ENCODE measurements at places on chromosomes 5 and 9.

- DNase-seq: peak; percentile 37
These were observed at the start of gene ANKRD18A for GRCh38 chr9:38620483-38621433. ANKRD18A (minus strand) TSS chr9:38620596; CDS start chr9:38620285, 311 bp downstream.

DNA sequence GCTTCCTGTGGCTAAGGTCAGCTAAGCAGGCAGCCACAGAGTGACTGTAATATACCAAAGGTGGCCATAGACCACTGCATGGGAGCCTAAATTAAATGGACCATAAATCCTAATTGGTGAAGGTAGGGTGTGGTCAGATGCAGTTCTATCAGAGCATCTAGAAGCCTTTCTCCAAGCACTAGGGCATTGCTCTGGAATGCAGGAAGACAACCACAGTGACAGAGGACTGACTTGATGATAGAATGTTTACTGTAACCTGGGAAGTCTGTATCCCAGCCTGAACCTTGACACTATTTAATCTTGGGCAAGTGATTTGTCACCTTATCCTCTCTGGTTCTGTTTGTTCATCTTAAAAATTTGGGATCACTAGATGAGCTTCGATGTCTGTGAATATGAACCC, 2.3 kb downstream of the FBXO38 start:
- DNase-seq: no peak

- no peak for DNase-seq
These were observed 191.6 kb downstream of the TENT4A start for GRCh38 chr5:6904860-6905259.

DNA sequence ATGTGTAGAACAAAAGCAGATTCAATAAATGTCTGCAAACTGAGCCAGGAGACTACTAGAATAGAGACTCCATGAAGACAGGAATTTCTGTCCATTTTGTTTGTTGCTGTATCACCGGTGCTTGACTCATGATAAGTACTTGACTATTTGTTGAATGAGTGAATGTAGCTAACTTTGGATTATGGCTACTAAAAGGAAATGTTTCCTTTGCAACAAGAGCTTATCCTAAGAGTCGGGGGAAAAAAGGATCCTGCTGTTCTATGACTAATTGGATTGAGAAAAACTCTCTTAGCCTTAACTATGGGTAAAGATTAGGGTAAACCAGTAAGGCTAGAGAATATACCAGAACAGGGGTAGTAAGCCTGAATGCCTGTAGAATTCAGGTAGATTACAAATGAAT, 3.5 kb downstream of the PAIP1 start:
- DNase-seq: no peak

- DNase-seq: no peak
These were observed 99.0 kb upstream of the DAB2 start for GRCh38 chr5:39523821-39524220.

GRCh38 chr9:13064676-13065075, 214.8 kb downstream of the MPDZ start:
- DNase-seq: no peak

DNA sequence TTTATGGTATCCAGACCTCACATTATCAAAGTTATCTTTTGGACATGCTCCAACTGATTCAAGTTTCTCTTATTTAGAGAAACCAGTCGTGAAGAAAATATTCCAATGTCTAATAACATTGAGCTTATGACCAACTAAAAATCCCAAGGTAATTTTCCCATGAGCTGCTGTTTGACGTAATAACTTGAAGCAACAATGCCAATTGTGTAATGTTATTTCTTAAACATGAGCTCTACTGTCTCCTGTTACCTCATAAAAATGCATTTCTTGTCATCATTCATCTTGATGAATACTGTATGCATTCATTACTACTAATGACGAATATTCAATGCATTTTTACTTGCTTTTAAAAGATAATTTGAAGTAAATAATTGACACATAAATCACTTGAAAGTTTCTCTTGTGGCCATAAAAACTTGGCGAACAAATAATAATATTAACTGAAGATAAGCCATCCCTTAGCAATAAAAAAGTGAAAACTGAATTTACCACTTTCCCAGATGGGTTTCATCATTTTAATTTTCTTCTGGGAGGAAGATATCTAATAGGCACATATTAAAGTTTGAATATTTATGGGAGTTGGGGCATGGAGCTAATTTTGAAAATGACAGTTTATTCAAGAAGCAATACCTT, 424 bp upstream of the MARCOL start:
- no peak for DNase-seq

DNA sequence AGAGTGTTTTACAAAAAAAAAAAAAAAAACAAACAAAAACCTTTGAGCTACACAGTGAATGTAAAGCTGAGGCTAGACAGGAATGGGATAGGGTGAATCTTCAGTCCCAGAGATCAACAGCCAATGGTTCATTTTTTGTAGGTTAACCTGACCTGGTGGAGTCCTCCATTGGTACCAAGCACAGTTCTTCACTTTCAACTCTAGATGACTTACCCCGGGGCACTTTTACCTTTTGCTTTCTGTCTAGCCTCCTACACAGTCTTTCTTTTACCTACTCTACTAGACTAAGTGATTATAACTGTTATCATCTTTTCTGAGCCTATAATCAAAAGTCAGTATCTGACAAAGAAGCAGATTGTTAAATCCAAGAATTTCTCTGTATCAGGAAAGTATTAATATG, 50.9 kb downstream of the ANXA2R start:
- DNase-seq: no peak

DNA sequence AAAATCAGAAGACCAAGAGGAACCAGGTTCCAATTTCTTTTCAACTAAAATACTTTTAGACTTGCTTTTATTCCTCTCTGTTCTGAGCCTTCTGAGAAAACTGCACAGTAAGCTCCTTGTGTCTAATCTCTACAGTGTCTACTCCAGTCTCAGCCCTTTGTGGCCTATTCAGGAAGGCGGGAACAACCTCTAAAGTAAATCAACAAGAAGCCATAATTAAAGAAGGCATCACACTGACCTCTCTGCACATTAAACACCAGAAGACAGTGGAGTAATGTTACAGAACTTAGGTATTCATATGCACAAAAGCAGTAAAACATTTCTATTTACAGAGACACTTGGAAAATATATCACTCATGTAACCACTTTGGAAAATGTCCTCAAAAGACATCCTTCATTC, 14.9 kb downstream of the XPA start:
- no peak for DNase-seq

DNA sequence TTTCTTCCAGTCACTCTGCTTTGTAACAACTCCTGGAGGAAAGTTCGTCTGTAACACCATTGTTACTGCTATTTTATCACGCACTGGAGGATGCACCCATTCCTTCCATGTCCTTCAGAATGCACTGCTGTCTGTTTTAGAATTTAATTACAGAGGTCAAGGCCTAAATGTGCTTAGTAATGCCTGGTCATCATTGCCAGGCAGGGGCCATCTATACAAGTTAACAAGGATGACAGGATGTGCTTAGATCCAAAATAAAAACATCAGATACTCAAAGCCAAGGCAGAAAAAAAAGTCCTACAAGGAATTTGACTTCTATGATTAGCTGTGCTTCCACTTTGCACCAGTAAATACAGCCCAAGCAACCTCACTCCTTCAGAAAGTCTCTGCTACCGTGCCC, 371.4 kb downstream of the SEMA5A start:
- DNase-seq: no peak

GRCh38 chr5:43415935-43416802, 4.0 kb upstream of the CCL28 start:
- DNase-seq: no peak

DNA sequence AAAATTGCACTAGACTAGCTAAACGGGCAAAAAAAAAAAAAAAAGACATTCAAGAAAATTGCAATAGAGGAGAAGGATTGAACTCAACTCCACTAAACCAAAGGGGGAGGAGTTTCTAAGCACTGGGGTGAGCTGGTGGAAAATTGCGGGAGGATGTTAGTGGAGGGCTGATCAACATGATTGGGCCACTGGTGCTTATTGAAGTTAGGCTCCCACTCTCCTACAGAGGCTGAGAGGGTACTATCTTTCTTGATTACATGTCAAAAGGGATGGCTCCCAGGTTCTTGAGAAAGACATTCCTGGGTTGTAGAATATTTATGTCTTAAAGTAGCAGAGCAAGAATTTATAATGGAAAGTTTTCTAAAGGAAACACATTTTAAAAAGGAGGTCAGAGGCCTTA, 38.0 kb downstream of the CAMK4 start:
- DNase-seq: no peak

GRCh38 chr5:14552017-14552416, 29.6 kb upstream of the OTULINL start:
- no peak for DNase-seq

GRCh38 chr5:90894866-90895420, 336.3 kb downstream of the ADGRV1 start:
- no peak for DNase-seq

DNA sequence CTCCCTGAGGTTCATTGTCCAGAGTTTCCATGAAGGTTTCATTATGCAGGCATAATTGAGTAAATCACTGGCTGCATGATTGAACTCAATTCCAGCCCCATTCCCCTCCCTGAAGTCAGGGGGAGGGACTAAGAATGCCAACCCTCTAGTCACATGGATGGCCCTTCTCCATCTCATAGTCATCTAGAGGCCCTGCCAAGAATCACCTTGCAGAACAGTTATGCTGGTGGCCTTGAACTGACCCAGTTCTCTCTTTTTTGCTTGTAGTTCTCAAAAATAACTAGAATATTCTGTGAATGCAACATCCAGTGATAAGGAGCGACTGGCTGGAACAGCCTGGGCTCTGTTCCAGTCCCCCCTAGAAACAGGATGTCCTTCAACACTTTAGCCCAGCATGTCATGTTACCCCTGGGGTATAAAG, 31.7 kb downstream of the SLC35A4 start:
- no peak for DNase-seq

GRCh38 chr5:149247726-149248125, 23.9 kb upstream of the AFAP1L1 start:
- DNase-seq: no peak

DNA sequence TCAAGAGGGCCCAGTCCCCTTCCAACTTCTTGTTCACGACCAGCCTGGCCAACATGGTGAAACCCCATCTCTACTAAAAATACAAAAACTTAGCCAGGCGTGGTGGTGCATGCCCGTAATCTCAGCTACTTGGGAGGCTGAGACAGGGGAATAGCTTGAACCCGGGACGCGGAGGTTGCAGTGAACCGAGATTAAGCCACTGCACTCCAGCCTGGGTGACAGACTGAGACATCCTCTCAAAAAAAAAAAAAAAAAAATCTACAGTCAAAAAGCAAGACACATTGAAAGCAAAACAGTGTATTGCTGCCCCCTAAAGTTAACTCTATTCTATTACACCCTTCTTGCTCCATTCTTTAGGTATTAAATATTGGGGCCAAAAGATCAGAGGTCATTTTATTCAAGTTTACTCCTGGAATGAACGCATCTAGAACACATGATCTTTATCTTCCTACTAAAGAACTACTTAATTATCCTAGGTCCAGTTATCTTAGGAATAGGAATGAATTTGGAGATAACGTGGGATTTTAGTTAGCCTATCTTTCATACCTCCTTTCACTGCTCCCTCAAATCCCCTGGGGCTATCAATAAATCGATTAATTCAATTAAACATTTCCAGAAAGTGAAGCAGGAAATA, 2.4 kb downstream of the ATG12 start:
- peak; percentile 17 for DNase-seq

GRCh38 chr5:135445306-135445985, 1.7 kb downstream of the DCANP1 start:
- DNase-seq: no peak

DNA sequence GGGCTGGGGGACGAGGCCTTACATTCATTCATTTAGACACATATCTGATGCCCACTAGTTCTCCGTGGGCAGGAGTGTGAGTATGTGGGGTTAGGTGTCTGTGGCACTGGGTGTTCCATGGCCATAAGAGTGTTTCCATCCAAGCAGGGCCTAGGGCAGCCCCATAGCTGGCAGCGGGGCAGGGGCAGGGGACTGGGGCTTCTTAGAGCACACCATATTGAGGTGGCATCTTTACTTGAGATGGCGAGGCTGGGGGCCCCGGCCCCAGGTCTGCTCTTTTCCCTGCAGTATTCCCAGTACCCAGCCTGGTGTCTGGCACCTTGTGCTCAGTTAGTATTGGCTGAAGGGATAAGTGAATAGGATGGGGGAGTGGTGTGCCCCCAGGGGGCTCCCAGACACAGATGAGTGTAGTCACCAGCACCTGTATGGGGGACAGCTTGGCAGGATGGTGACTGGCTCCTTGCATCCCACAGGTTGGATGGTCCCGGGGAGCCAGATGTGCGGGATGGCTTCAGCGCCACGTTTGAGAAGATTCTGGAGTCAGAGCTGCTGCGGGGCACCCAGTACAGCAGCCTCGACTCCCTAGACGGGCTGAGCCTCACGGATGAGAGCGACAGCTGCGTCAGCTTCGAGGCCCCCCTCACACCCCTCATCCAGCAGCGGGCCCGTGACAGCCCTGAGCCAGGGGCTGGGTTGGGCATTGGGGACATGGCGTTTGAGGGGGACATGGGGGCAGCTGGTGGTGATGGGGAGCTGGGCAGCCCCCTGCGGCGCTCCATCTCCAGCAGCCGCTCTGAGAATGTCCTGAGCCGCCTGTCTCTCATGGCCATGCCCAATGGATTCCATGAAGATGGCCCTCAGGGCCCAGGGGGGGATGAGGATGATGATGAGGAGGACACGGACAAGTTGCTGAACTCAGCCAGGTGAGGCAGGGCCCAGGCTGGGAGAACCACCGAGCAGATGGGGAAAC, 17.5 kb downstream of the PSD2 start:
- DNase-seq: no peak

GRCh38 chr5:54146916-54147315, 163.5 kb downstream of the ARL15 start:
- DNase-seq: no peak

DNA sequence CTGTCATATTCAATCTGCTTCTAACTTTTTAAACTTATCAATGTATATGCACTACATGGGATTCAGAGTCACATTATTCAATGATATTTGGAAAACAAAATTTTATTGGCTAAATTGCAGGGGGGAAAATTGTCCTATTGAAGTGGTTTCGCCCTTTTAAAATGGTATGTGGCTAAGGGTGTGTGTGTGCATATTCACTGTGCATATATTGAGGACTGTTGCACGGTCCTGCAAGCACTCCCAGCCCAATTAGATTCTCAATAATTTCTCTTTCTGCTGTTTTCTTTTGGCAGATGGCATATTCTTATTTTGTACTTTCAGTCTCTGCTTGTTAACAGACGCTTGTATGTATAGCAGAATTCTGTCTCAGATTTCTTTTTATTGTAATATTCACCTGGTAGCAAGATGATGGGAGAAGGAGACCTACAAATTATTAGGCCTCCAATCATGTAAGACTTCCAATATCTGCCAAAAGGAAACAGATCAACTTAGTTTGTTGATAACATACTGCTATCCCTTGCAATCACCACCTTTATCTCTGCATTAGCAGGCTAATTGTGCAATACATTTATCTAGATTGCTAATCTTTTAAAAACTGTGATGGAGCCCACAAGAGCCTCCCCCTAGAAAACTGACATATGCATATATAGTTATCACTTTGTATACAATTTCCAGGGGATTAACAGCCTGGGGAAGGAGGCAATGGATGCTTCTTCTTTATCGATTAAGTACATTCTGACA, 411.5 kb downstream of the PLK2 start:
- DNase-seq: no peak

Data from SHP77 treated with DMSO at 0.1 percent for 48 hours (cell line).